ENCODE measurements at places on chromosomes 7 and 10. TPM values are rescaled to one million over a fixed set of nuclear protein-coding genes. Genes with fewer than 3 reads are reported as not detected.
A peak's percentile ranks its signal among the peaks of the same experiment; 100 is the strongest.

DNA sequence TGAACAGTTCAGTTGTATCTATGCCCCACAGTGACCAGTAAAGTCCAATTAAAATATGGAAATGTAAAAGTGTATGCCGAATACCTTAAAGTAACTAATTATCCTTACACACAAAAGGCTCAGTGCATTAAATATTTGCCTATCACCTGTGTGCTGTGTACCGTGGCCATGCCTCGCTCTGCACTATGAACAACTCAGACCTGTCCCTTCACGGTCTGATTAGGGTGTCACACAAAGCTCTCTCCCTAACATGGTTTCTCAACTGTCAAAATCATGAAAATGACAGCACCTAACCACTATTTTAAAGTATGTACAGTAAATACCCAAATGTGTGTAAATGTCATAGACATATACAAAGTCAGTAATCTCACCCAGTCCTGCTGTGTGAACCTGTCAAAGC is 43.1 kb downstream of the STK17A start:
- H3K4me3 ChIP-seq: no peak overlapping the region
- no peaks in the 10 kb centered on the region for H3K36me3 ChIP-seq
- H3K4me1 ChIP-seq: peaks cover 42% of the 10 kb centered on the region
- H3K27ac ChIP-seq: peak overlapping the region; percentile 37
- peak; percentile 36 for DNase-seq
- H3K27me3 ChIP-seq: no peaks in the 10 kb centered on the region

DNA sequence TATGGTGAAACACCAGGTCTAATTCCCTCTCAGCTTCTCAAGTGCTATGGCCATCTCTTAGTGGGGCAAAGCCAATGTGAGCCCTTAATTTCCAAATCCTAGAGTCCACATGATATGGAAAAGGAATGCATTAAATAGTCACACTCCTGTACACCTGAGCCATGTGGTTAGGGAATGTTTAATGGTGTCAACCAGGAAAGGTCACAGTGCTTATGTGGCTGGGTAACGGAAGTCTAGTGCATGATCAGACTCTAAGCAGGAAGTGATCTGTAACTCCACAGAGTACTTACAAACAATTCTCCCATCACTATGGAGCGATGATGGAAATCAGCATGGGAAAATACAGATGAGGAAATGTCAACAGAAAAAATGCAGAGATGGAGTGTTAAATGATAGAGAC is 148.8 kb downstream of the MAGI2 start:
- no peak for DNase-seq
- H3K27me3 ChIP-seq: no peaks in the 10 kb centered on the region
- no peak overlapping the region for H3K4me3 ChIP-seq
- H3K27ac ChIP-seq: no peak overlapping the region
- H3K36me3 ChIP-seq: no peaks in the 10 kb centered on the region

- no peak for DNase-seq
- H3K4me1 ChIP-seq: no peaks in the 10 kb centered on the region
- H3K27ac ChIP-seq: no peak overlapping the region
- H3K36me3 ChIP-seq: no peaks in the 10 kb centered on the region
- no peak overlapping the region for H3K4me3 ChIP-seq
- no peaks in the 10 kb centered on the region for H3K27me3 ChIP-seq
Observed at GRCh38 chr7:585229-585711, 65.6 kb upstream of the PDGFA start.

- DNase-seq: no peak
- no peak overlapping the region for H3K27ac ChIP-seq
- H3K36me3 ChIP-seq: no peaks in the 10 kb centered on the region
- peaks cover 5% of the 10 kb centered on the region for H3K4me1 ChIP-seq
- H3K4me3 ChIP-seq: no peak overlapping the region
- no peaks in the 10 kb centered on the region for H3K27me3 ChIP-seq
Observed at GRCh38 chr10:22158426-22158825, 59.4 kb downstream of the EBLN1 start.

DNA sequence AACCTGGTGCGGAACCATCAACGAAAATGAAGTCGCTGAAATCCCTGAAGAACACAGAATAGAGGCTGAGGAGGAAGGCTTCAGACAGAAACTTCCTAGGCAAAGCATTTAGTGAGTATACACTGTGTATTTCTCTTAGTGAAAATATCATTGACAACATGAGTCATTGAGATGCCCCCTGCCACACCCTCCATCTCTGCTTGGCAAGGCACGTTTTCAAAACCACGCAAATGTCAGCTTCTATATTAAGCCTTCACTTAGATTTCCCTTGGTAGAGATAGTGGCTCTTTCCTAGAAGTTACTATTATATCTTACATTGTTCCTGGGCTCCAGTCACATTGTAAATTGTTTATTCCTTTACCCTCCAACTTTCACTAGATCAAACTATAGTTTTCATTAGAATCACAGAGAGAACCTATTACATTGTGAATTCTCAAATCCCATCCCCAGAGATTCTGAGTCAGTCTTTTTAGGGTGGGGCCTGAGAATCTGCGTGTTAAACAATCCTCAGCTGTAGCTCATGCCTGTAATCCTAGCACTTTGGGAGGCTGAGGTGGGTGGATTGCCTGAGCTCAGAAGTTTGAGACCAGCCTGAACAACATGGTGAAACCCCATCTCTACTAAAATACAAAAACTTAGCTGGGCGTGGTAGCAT is 4.6 kb upstream of the SKAP2 start:
- no peaks in the 10 kb centered on the region for H3K4me1 ChIP-seq
- no peak for DNase-seq
- H3K36me3 ChIP-seq: no peaks in the 10 kb centered on the region
- no peak overlapping the region for H3K27ac ChIP-seq
- H3K27me3 ChIP-seq: no peaks in the 10 kb centered on the region

DNA sequence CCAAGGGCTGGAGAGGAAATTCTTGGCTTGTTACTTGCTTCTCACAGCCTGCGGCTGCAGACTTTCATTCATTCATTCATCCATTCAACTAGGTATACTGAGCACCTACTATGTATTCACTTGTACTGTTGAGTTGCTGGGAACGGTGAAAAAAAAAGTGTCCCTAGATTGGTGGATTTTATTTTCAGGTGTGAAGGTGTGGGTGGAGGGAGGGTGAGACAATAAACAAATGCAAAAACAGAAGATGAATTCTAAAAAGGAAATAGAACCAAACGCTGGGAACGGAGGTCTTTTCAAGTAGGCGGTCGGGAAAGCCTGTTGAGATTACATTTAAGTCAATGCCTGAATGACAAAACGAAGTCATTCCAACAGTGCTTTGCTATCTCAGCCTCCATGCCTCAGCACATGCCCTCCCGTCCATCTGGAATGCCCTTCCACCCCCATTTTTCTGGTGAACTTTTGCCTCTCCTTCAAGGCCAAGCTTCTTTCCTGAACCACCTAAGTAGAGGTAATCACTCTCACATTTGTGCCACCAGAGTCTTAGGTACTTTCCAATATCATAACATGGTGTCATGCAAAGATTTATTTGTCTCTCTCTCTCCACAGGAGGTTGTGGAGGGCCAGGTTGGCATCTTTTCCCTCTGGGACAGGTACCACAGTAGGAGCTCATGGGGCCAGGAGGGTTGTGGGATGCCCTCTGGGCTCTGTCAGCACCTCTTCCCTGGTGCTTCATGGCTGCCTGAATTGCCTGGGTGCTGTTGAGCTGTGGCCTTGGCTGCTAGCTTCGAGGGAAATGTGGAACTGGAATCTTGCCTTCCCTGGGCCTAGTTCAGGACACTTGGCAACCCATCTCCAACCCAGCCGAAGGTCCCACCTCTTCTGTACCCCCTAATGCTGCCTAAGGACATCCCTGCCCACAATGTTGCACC is 5.5 kb downstream of the NKX2-3 start:
- H3K4me1 ChIP-seq: peaks cover 49% of the 10 kb centered on the region
- DNase-seq: no peak
- H3K36me3 ChIP-seq: no peaks in the 10 kb centered on the region
- H3K27me3 ChIP-seq: no peaks in the 10 kb centered on the region
- H3K27ac ChIP-seq: no peak overlapping the region
- H3K4me3 ChIP-seq: no peak overlapping the region

- H3K4me1 ChIP-seq: peaks cover 6% of the 10 kb centered on the region
- peak; percentile 5 for DNase-seq
- no peak overlapping the region for H3K4me3 ChIP-seq
- no peaks in the 10 kb centered on the region for H3K36me3 ChIP-seq
- H3K27ac ChIP-seq: no peak overlapping the region
Observed at GRCh38 chr7:100486753-100487446, 3.2 kb downstream of the NYAP1 start.

- no peak overlapping the region for H3K4me3 ChIP-seq
- no peak overlapping the region for H3K27ac ChIP-seq
- H3K4me1 ChIP-seq: no peaks in the 10 kb centered on the region
- DNase-seq: no peak
Observed at GRCh38 chr7:156111-157007, 36.0 kb upstream of the FAM20C start.

- no peaks in the 10 kb centered on the region for H3K27me3 ChIP-seq
- no peaks in the 10 kb centered on the region for H3K36me3 ChIP-seq
- H3K27ac ChIP-seq: no peak overlapping the region
- H3K4me1 ChIP-seq: no peaks in the 10 kb centered on the region
- no peak for DNase-seq
- no peak overlapping the region for H3K4me3 ChIP-seq
Observed at GRCh38 chr10:90193240-90193985, 492.0 kb downstream of the KIF20B start.

DNA sequence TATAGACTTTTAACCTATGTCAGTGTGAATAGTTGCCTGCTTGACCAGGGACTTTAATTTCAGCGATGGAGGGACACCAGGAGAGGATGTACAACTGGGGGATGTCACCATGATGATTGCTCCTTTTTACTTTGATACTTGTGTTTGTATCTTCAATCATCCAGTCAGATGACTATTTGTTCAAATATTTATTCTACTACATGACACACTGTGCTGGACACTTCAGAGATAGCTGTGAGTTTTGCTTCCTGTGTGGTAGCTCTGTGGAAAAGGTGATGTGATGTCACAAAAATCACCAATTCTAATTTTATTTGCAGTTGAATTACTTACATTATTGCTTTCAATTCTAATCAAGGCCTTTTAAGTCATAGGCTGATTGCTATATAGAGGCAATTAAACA is 62.7 kb upstream of the CREB5 start:
- DNase-seq: no peak
- H3K27me3 ChIP-seq: no peaks in the 10 kb centered on the region
- no peaks in the 10 kb centered on the region for H3K36me3 ChIP-seq
- H3K27ac ChIP-seq: no peak overlapping the region
- no peaks in the 10 kb centered on the region for H3K4me1 ChIP-seq

- no peak overlapping the region for H3K4me3 ChIP-seq
- DNase-seq: no peak
- H3K27me3 ChIP-seq: peaks cover 32% of the 10 kb centered on the region
Observed at GRCh38 chr10:42755556-42756093, 27.0 kb upstream of the BMS1 start.

GRCh38 chr7:148699024-148699781 is 500 bp downstream of the CUL1 start:
- H3K4me3 ChIP-seq: peak overlapping the region; percentile 84
- H3K4me1 ChIP-seq: peaks cover 34% of the 10 kb centered on the region
- H3K27me3 ChIP-seq: no peaks in the 10 kb centered on the region
- DNase-seq: no peak
- no peaks in the 10 kb centered on the region for H3K36me3 ChIP-seq
- H3K27ac ChIP-seq: peak overlapping the region; percentile 69

GRCh38 chr7:38554586-38554985 is 76.6 kb downstream of the AMPH start:
- H3K27me3 ChIP-seq: no peaks in the 10 kb centered on the region
- no peaks in the 10 kb centered on the region for H3K36me3 ChIP-seq
- no peak overlapping the region for H3K4me3 ChIP-seq
- DNase-seq: no peak

DNA sequence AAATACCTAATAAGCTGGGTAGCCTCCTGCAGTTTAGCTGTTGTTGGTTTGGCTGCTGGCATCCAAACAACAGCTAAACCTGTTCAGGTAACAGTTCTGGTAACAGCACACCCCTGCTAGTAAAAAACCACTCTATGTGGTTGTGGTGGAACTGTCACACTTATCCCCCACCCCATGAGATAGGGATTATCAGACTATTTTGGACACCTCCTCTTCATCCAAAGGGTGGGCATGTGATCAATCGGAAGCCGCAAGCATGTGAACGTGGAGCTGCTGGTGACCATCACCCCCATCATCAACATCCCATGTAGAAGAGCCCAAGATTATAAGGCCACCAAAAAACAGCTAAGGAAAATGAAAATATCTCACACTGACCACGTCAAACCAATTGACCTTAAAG is 2.5 kb downstream of the MTPAP start:
- no peak overlapping the region for H3K27ac ChIP-seq
- DNase-seq: no peak
- H3K4me1 ChIP-seq: peaks cover 21% of the 10 kb centered on the region

DNA sequence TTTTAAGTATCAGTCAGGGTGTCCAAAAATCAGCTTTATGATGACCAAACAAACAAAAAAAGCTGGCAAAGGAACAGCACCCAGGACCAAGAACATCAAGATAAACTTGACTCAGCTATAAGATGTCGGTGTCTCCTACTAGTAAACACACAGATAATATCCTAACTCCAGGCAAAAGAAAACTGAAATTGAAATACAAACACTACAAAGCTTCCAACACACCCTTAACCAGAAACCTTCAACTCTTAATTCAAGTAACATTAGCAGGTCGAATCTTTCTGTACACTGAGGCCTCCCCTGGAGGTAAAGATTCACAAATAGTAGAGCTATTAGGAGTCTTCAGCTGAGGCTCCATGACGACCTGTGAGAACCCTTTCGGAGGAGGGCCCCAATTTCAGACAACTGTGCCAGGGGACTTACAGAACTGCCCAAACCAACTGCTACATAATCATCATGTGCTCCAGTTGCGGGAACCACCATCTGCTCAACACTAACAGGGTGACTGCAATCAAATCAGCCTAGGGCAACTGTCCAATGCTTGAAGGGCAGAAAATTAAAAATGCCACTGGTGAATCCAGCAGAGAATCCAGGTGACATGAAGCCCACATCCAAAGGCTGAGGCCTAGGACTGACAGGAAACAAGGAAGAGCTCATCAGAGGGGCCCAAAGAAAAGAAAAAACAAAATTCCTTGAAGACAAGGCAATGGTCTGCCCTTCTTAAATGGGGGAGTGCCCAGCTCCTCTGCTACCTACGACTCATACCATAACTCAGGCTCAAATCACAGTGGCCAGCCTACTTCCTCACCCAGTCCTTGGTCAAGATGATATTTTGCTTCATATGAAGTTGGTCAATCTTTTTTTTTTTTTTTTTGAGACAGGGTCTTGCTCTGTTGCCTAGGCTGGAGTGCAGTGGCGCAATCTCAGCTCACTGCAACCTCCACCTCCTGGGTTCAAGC is 20.0 kb downstream of the XPNPEP1 start:
- H3K4me3 ChIP-seq: no peak overlapping the region
- peaks cover 1% of the 10 kb centered on the region for H3K36me3 ChIP-seq
- H3K27ac ChIP-seq: no peak overlapping the region
- no peak for DNase-seq
- peaks cover 4% of the 10 kb centered on the region for H3K4me1 ChIP-seq

- H3K4me3 ChIP-seq: no peak overlapping the region
- H3K27ac ChIP-seq: no peak overlapping the region
- peaks cover 2% of the 10 kb centered on the region for H3K36me3 ChIP-seq
- DNase-seq: no peak
- no peaks in the 10 kb centered on the region for H3K4me1 ChIP-seq
Observed at GRCh38 chr10:128092454-128092853, 33.8 kb downstream of the MKI67 start.

- no peak overlapping the region for H3K27ac ChIP-seq
- H3K4me1 ChIP-seq: no peaks in the 10 kb centered on the region
- no peaks in the 10 kb centered on the region for H3K27me3 ChIP-seq
Observed at GRCh38 chr7:91550931-91551330, 286.7 kb downstream of the FZD1 start.

Gene CPA4
- not detected for total RNA-seq

Gene ASAH2
- total RNA-seq: 1.9 TPM

Gene CAMK2B
- total RNA-seq: not detected

Gene CLCN1
- not detected for total RNA-seq

Gene FOXP2
- not detected for total RNA-seq

Gene CPN1
- total RNA-seq: not detected

Gene CDK14
- 174 TPM for total RNA-seq

Gene PHYHIPL
- total RNA-seq: not detected

Gene ERVW-1
- not detected for total RNA-seq

Gene IDI2
- not detected for total RNA-seq
